Stimulated activated CD8-positive, alpha-beta memory T cell treated with anti-CD3 and anti-CD28 coated beads, Interleukin-15, amount 100 ng/mL, for 4 hours (primary cell): ENCODE measurements at places on chromosomes 5 and 9.

DNA sequence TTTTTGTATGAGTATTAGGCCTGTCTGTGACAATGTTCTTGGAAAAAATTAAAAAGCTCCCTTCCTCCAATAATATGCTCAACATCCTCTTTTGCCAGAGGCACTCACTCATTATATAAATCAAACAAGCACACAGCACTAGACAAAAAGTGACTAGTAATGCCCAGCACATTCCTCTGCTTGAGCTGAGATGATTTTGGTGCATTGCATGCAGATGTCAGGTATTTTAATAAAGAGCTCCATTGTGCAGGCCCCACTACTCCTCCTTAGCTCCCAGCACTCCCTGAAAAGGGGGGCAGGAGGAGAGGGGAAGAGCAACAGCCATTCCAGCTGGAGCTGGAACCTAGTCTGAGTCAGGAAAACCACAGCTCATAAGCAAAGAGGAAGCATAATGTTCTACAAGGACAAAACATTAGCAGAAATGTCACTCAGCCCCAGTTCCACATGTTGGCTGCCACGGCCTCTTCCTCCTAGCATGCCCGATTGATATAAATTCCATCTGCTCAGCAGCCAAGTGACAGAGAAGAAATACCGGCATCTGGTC lies 348.5 kb downstream of the BNC2 start:
- DNase-seq: no peak

GRCh38 chr5:37495210-37495609 lies 116.1 kb downstream of the WDR70 start:
- no peak for DNase-seq

DNA sequence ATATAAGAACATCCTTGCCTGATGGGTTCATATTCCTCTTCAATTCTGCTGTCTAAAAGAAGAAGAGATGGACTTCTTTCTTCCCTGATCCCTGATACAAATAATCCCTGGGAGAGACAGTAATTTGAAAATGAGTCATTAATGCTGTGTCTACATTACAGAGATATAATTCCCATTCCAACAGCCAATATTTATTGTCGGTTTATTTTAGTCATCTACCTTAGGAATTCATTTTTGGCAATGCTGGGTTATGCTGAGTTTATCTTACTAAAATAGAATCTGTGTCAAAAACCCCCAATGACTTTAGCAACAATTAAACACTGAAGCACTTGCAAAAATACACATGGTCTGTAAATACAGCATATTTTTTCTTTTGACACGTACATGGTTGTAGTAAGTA lies 23.9 kb downstream of the ZNF474 start:
- DNase-seq: no peak

GRCh38 chr5:142427529-142427928 lies 102.7 kb upstream of the SPRY4 start:
- DNase-seq: no peak

DNA sequence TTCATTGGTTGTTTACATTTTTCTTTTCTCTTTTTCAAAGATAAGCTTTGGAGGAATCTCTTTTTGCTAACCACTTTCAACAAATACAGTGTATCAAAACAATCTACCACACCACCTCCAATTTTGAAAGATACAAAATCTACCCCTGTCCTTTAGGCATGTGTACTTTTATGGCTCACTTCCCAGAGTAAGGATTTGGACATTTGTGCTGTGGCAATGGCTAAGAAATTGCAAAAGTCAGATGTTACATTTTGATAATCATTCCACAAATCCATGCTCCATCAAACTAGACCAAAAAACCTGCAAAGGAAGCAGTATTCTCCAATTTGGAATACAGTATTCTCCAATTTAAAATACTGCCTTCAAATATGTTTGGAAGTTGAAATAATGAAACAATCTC lies 204.9 kb downstream of the MCTP1 start:
- DNase-seq: no peak

DNA sequence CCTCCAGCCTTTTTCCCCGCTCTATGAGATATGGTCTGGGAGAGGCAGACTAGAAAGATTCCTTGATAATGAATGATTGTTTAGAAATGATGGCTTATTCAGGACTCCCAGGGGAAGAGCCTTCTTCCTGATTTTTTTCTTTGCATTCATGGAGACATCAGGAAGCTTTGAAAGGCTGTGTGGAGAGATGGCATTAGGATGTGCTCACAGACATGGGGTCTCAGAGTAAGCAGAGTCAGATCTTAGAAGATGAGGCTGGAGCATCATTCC lies 37.1 kb downstream of the PPARGC1B start:
- no peak for DNase-seq
